Vagina (tissue), 2 donors: ENCODE measurements at places on chromosomes 2 and 18.

- no peak overlapping the region for H3K4me3 ChIP-seq
- no peak overlapping the region for H3K27ac ChIP-seq
- DNase-seq: no peak
- no peaks in the 10 kb centered on the region for H3K27me3 ChIP-seq
- H3K36me3 ChIP-seq: no peaks in the 10 kb centered on the region
These were observed 189.0 kb downstream of the PTH2R start for GRCh38 chr2:208595386-208596275.

DNA sequence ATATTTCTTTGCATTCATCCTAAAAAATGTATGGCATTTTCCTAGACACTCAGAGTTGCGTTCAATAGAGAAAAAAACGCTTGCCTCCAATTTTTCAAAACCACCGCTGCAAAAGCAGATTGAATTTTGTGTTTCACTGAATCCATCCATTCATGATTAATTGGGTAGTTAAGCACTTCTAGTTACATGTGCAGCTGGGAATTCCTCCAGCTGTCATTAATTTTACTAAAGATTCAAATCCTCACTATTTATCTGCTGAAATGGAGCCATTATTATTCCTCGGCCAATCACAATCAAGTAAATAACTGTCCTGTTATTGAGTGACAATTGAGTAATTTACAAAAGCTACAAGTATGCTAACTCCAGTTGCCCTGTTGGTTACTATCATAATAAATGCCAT, 75.8 kb upstream of the ARL5A start:
- no peaks in the 10 kb centered on the region for H3K27me3 ChIP-seq
- no peak overlapping the region for H3K27ac ChIP-seq
- no peak overlapping the region for H3K4me3 ChIP-seq
- peaks cover 11% of the 10 kb centered on the region for H3K4me1 ChIP-seq
- H3K36me3 ChIP-seq: no peaks in the 10 kb centered on the region

GRCh38 chr18:11177382-11177781, 28.0 kb upstream of the PIEZO2 start:
- no peaks in the 10 kb centered on the region for H3K27me3 ChIP-seq
- H3K27ac ChIP-seq: no peak overlapping the region
- no peak overlapping the region for H3K4me3 ChIP-seq
- no peak for DNase-seq
- H3K4me1 ChIP-seq: no peaks in the 10 kb centered on the region

GRCh38 chr2:106878206-106878605, 7.8 kb downstream of the ST6GAL2 start:
- no peaks in the 10 kb centered on the region for H3K36me3 ChIP-seq
- DNase-seq: no peak
- no peak overlapping the region for H3K4me3 ChIP-seq
- no peak overlapping the region for H3K27ac ChIP-seq
- H3K27me3 ChIP-seq: no peaks in the 10 kb centered on the region

- no peaks in the 10 kb centered on the region for H3K36me3 ChIP-seq
- DNase-seq: no peak
- no peaks in the 10 kb centered on the region for H3K27me3 ChIP-seq
These were observed 60.8 kb downstream of the SETBP1 start for GRCh38 chr18:44741511-44741910.

GRCh38 chr2:13000664-13001363, 284.1 kb downstream of the TRIB2 start:
- no peak overlapping the region for H3K27ac ChIP-seq
- no peaks in the 10 kb centered on the region for H3K36me3 ChIP-seq
- peaks cover 7% of the 10 kb centered on the region for H3K4me1 ChIP-seq
- no peak for DNase-seq
- H3K4me3 ChIP-seq: no peak overlapping the region
